Activated CD4-positive, alpha-beta T cell treated with anti-CD3 and anti-CD28 coated beads for 36 hours (primary cell): ENCODE measurements at places on chromosomes 12 and 14. TPM values are rescaled to one million over a fixed set of nuclear protein-coding genes. Genes with fewer than 3 reads are reported as not detected.

Gene SOCS4
- 21.3 TPM for total RNA-seq

Gene OR6C2
- not detected for total RNA-seq

Gene MYH7
- 0.05 TPM for total RNA-seq

DNA sequence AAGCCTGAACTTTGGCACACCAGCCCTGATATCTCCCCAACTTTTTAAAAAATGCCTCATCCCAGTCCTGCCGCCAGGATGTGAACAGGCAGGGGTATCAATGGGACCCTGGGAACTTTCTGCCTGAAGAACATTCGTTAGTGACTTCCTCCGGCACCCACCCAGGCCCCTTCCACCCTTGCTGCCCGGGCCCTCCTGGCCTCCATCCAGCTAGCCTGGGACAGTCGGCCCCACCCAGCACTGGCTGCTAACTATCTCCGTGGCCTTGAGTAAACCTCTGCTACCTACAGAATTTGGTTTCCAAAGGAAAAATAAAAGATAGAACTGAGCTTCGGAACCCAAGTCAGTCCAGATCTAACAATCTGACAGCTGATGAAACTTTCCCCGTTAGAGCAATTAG, 14.3 kb downstream of the SCARB1 start:
- no peak for DNase-seq
- no peaks in the 10 kb centered on the region for H3K27me3 ChIP-seq
- no peaks in the 10 kb centered on the region for H3K36me3 ChIP-seq

- H3K4me3 ChIP-seq, result no peak overlapping the region
- H3K27ac ChIP-seq, result no peak overlapping the region
- no peak for DNase-seq
- H3K27me3 ChIP-seq, result no peaks in the 10 kb centered on the region
- peaks cover 2% of the 10 kb centered on the region for H3K36me3 ChIP-seq
These were observed 101.8 kb downstream of the CEP128 start for GRCh38 chr14:80839743-80840142.

GRCh38 chr12:124433147-124433874, 134.1 kb downstream of the NCOR2 start:
- H3K27me3 ChIP-seq, result no peaks in the 10 kb centered on the region
- no peak for DNase-seq
- no peak overlapping the region for H3K4me3 ChIP-seq
- no peak overlapping the region for H3K27ac ChIP-seq
- peaks cover 15% of the 10 kb centered on the region for H3K36me3 ChIP-seq

- H3K27me3 ChIP-seq, result no peaks in the 10 kb centered on the region
- H3K27ac ChIP-seq, result no peak overlapping the region
- no peaks in the 10 kb centered on the region for H3K4me1 ChIP-seq
- H3K4me3 ChIP-seq, result no peak overlapping the region
- no peaks in the 10 kb centered on the region for H3K36me3 ChIP-seq
- no peak for DNase-seq
These were observed 497.6 kb downstream of the SLC16A7 start for GRCh38 chr12:60093428-60093827.
